Motor neuron (in vitro differentiated cells): ENCODE measurements at places on chromosomes 4 and X. TPM values are rescaled to one million over a fixed set of nuclear protein-coding genes. Genes with fewer than 3 reads are reported as not detected.

DNA sequence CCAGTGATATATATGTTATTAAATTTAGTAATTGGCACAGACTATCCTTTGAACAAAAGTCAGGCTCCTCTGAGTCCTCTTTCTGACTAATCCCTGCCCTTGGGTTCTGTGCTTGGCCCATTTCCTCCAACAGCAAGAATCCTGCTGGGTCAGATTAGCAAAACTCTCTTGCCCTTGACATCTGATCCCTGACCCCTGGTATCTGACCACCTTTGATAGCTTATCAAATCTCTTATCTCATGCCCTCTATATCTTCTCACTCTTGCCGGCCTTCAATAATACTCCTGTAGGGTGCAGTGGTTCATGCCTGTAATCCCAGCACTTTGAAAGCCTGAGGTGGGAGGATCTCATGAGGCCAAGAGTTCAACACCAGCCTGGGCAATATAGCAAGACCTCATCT is 245.5 kb upstream of the FAM47A start:
- ATAC-seq, result no peak

DNA sequence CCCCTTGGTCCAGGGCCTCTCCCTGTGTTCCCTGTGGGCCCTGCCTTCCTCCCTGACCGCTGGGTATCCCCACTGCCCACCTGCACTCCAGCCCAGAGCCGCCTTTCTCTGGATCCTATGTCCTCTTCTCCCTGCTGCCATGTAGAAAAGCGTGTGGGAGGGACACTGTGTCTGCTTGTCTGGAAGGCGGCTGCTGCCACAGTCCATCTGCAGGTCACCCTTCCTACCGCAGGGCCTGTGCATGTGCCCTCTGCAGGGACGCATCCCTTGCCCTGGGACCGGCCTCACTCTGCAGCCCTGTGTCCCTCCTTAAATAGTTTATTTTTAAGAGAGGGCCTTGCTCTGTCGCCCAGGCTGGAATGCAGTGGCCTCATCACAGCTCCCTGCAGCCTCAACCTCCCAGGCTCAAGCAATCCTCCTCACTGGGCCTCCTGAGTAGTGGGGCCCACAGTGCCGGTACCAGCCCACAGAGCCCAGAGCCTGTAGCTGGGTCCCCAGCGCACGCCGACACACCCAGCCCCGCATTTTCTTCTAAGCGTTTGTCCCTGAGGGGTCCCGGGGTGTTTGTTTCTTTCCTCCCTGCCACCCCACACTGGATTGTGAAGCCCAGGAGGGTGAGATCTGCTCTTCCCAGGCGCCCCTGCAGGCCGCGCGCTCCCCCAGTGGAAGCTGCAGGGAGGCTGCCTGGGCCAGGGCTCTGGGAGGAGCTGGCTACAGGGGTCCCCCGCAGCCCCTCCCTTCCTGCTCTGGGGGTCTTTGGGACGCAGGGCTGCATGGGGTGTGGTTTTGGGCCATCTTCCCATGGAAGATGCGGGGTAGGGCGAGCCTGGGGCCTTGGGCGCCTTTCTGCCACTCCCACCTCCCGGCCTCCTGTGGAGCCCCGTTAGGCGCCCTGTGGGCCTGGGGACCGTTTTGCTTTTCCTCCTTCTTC is 12.8 kb upstream of the NAT8L start:
- ATAC-seq, result no peak

DNA sequence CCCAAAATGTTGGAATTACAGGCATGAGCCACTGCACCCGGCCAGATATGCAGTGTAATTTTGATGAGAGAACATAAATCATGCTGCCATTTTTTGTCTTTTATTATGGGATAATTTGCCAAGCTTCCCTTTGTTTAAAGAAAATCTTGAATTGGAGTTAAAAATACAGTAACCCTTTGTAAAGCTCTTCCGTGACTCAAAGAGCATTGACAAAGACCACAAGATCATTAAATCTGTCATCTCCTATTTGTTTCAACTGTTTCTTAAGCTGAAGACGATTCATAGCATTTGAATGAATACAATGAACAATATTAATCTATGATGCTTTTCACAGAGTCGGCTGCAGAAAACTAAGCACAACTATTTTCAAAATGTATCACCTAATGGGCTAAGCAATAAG is 132.6 kb downstream of the ANAPC4 start:
- ATAC-seq, result no peak

GRCh38 chr4:184384810-184385557 is 89.4 kb downstream of the IRF2 start:
- no peak for ATAC-seq

DNA sequence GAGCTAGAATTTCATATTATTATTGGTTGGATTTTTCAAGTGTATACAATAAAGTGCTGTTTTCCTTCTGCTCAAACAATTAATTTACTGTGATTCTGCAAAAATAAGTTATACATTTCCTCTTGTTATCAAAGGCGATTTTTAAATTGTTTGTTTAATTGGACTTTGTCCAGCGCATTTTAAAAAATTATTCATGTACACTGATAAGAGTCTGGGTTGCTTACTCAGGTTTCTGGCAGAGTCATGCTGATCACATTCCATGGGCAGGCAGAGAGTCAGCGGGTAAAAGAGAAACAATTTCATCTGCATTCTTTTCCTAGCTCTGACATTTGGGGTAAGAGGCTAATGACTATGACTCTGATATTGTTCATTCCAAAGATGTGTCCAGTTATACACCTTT is 8.9 kb downstream of the FAT4 start:
- ATAC-seq, result no peak

- no peak for ATAC-seq
Observed at GRCh38 chrX:41558531-41558930, 111.4 kb downstream of the NYX start.

- ATAC-seq, result no peak
Observed at GRCh38 chr4:105594099-105595010, 41.9 kb downstream of the ARHGEF38 start.

DNA sequence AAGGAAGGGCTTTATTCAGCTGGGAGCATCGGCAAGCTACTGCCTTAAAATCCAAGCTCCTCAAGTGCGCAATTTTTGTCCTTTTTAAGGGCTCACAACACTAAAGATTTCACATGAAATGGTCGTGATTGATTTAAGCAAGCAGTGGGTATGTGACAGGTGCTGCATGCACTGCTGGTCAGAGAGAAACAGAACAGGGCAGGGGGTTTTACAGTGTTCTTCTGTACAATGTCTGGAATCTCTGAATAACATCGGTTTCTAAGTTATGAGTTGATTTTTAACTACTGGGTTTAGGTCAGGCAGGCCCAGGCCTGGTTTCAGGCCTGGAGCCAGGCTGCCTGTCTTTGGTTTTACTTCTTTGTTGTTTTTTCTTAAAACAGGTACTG is 6.0 kb downstream of the UGT2B17 start:
- no peak for ATAC-seq

GRCh38 chr4:1471443-1472147 is 65.4 kb upstream of the NKX1-1 start:
- peak; percentile 82 for ATAC-seq

DNA sequence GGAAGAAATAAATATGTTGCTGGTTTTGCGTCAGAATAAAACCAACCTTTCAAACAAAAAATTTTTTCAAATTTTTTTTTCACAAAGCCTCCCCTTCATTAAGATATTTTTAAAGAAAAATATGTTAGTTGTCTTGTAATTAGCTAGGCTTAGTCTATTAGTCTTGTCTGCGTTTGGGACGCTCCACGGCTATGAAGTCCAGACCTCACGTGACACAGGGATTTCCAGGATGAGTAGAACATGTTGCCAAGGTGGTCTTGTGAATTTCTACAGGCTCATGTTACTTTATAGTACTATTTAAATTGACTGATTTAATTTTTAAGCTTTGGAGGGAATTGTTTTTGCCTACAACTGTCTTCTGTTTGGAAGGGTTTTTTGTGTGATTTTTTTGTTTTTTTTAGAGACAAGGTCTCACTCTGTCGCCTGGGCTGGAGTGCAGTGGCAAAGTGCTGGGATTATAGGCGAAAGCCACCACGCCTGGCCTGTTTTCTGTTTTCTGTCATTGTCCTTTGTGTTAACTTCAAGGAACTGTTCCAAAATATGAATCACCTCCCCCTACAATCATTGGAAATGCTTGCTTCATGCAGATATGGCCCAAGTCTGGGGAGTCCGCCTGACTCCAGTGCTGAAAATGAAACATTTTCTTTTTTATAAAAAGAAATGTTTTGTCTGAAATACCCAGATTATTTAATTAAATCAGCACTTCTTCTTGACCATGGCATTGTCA is 26.2 kb downstream of the TMEM144 start:
- no peak for ATAC-seq

DSPP gene
- total RNA-seq, result 0.05 and 0.08 TPM in 2 replicates

UCP1 gene
- total RNA-seq, result 0.34 and 0.43 TPM in 2 replicates

DCAF12L1 gene
- not detected in 2 replicates for total RNA-seq

ARSD gene
- total RNA-seq, result 2.5 TPM in 2 replicates

DMD gene
- 7.5 and 11.2 TPM in 2 replicates for total RNA-seq

IDH3G gene
- 66.2 and 69.3 TPM in 2 replicates for total RNA-seq
